ENCODE measurements at places on chromosomes 5 and 9.

- DNase-seq: no peak
These were observed 181.3 kb downstream of the DCP2 start for GRCh38 chr5:113157886-113158285.

DNA sequence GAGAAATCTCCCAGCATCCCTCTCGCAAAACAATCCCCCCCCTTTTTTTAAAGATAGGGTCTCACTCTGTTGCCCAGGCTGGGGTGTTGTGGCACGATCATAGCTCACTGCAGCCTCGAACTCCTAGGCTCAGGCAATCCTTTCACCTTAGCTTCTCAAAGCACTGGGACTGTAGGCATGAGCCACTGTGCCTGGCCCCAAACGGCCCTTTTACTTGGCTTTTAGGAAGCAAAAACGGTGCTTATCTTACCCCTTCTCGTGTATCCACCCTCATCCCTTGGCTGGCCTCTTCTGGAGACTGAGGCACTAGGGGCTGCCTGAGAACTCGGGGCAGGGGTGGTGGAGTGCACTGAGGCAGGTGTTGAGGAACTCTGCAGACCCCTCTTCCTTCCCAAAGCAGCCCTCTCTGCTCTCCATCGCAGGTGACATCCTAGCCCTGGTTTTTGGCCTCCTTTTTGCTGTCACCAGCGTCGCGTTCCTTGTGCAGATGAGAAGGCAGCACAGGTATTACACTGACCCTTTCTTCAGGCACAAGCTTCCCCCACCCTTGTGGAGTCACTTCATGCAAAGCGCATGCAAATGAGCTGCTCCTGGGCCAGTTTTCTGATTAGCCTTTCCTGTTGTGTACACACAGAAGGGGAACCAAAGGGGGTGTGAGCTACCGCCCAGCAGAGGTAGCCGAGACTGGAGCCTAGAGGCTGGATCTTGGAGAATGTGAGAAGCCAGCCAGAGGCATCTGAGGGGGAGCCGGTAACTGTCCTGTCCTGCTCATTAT is 6.8 kb downstream of the CA9 start:
- DNase-seq: no peak

- DNase-seq: no peak
These were observed 45.5 kb downstream of the DAB2IP start for GRCh38 chr9:121696930-121697329.

DNA sequence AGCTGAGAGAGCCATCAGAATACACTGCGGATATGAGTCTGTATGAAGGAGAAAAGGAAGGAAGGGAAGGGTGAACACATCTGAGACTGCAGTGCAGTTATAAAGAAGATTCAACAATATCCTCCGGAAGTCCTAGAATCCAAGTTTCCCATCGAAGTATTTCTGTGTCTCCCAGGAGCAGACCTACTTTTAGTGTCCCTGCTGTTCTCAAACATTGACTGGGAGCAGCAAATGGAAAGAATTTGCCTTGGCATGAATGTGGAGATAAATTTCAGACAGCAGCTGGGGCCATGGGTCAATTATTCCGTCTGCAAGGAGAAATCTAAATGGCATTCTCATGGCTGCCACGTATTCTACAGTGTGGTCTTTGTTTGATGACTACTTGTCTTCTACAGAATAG is 478.1 kb upstream of the SMC2 start:
- DNase-seq: no peak

GRCh38 chr5:125056671-125057485 is 310.4 kb upstream of the ZNF608 start:
- no peak for DNase-seq

DNA sequence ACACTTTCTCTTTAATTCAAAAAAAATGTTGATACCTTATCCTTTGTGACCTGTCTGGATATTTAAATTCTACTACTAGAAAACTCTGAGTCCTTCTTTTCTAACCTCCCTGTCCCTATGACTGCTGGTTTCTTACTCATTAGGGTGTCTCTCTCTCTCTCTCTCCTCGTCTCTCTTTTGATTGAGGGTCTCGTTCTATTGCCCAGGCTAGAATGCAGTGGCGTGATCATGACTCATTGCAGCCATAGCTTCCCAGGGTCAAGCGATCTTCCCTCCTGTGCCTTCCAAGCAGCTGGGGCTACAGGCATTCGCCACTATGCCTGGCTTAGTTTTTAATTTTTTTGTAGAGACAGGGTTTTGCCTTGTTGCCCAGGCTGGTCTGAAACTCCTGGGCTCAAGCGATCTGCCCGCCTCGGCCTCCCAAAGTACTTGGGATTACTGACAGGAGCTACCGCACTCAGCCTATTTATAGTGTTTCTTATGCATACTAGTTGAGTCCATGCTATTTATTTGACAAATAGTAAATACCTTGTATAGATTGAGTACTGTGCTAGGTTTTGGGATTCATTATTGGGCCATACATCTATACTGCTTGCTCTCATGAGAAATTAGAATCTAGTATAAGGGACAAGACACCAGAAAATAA is 61.9 kb downstream of the NSD1 start:
- DNase-seq: no peak

DNA sequence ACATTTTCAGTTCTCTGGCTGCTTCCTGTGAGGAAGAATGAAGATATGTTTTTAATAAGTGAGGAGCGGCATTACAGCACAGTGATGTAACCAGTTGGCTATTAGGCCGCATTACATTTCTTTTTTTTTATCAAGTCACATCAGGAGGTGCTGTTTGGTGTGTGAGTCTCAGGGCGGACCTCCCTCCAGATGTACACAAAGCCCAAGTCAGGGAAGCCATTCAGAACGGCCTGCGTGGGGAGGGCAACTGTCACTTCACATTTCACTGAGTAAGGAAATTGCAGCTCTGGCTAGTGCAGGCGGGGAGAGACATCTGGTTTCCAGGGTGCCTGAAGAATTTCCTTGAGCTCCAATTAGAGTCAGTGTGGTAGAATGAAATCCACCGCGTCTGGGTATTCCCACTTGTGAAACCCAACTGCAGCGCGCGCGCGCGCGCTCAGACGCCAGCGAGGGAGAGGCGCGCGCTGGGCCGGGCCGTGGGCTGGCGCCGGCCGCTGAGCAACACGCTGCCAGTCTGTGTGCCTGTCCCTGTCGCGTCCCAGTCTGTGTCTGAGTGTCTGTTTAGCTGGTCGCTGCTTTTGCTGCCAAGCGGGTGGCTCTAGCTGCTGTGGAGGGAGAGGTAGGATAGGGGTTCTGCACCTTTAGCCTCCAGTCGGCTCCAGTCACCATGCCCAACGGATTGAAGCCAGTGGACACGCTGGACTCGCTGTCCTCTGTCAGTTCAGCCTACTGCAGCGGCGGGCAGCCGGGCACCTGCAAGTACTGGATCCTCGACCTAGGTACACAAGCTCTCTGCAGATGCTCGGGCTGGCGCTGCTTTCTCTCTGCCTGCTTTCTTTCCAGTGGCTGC is 140.8 kb upstream of the OTULINL start:
- no peak for DNase-seq

DNA sequence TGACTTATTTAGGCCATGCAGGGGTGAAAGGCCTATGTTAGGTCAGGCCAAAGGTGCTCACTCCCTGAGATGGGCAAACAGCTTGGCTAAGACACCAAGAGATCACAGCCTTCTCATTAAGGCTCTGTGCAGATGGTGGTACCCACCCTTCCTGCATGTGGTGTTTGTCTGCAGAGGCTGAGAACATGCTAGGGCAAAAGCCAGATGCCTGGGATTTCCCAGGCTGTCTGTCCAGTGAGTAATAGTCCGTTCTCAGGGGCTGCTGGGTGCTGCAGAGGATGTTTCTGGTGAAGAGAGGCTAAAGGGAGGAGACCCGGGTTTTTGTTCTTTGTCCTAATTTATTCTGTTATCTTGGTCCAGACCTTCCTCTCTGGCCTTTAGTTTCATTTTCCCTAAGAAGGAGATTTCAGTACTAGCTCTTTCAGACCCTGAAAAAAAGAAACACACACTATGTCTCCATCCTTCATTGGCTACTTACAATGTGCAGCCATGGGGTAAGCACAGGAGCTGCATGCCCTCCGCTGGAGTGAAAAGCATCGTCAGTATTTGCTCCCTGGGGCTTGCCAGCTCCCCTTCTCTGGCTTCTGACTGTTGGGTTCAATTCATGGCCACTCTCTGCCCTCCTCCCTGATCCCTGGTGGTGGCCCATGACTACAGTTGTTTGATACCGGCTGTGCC is 23.4 kb upstream of the GLRA1 start:
- no peak for DNase-seq

GRCh38 chr5:4294878-4295277 is 699.2 kb downstream of the IRX1 start:
- DNase-seq: no peak

- no peak for DNase-seq
These were observed 162.7 kb downstream of the SYK start for GRCh38 chr9:90964101-90965020.

- DNase-seq: no peak
These were observed 803.4 kb upstream of the CDH10 start for GRCh38 chr5:25448190-25448621.

- DNase-seq: no peak
These were observed 190.3 kb downstream of the SYK start for GRCh38 chr9:90991953-90992352.

GRCh38 chr5:56449071-56449640 is 216.0 kb upstream of the ANKRD55 start:
- DNase-seq: no peak

DNA sequence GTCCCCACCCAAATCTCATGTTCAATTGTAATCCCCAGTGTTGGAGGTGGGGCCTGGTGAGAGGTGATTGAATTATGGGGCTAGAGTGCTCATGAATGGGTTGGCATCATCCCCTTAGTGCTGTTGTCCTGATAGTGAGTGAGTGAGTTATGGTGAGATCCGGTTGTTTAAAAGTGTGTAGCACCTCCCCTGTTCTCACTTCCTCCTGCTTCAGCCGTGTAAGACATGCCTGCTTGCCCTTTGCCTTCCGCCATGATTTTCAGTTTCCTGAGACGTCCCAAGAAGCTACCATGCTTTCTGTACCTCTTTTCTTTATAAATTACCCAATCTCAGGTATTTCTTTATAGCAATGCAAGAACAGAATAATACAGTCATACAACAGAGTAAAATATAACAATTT is 742 bp upstream of the LECT2 start:
- no peak for DNase-seq

DNA sequence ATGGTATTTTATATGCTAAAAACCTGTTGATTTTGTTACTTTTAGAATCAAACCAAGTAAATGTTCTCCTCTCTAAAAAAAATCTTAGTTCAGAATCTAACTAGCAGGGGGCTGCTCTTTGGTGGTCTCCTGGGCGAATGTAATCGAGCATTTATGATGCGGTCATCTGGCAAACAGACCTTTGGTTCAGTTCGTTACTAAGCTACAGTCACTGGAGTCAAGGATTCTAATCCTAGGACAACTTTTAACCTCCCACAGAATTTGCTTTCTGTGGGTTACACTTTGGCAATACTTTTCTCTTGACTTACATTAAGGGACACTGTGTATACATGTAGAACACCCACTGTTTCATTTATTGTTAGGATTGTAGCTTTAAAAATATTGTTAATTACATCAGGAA is 26.3 kb upstream of the FREM1 start:
- DNase-seq: no peak

DNA sequence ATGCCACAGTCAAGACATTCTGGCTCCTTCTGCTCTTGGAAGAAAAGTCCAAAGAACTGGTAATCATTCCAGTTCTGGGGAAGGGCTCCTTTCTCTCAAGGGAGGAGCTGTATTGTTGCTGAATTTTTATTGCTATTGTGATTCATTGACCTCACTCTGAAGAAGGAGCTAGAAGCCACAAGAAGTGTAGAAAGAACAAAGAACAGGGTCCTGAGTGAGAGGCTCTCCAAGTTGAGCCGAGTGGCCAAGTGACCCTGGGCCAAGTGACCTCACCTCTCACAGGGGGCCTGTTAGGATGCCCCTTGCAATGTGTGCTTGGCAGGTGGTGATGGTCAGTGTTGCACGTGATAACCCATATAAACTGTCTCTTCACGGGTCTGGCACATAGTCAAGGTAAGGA is 173.3 kb downstream of the FGF18 start:
- no peak for DNase-seq

- no peak for DNase-seq
These were observed 42.2 kb upstream of the LCP2 start for GRCh38 chr5:170339780-170340167.

DNA sequence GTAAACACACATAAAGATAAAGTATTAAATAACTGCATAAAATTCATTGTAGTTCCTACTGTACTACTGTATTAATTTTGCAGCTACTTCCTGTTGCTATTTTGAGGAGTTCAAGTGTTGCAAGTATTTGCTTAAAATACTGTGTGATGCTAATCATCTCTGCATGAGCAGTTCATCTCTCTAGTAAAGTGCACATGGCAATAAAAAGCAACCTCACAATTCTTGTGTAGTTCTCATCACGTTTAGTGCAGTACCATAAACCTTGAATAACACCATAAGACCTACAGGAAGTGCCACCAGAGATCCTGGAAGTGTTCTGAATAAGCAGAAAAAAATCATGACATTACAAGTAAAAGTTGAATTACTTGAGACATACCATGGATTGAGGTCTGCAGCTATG is 34.6 kb downstream of the CPLANE1 start:
- DNase-seq: peak; percentile 5

- no peak for DNase-seq
These were observed 136.1 kb downstream of the GAPVD1 start for GRCh38 chr9:125397736-125398135.

GRCh38 chr5:36147681-36148080 is 4.0 kb downstream of the LMBRD2 start:
- DNase-seq: no peak

DNA sequence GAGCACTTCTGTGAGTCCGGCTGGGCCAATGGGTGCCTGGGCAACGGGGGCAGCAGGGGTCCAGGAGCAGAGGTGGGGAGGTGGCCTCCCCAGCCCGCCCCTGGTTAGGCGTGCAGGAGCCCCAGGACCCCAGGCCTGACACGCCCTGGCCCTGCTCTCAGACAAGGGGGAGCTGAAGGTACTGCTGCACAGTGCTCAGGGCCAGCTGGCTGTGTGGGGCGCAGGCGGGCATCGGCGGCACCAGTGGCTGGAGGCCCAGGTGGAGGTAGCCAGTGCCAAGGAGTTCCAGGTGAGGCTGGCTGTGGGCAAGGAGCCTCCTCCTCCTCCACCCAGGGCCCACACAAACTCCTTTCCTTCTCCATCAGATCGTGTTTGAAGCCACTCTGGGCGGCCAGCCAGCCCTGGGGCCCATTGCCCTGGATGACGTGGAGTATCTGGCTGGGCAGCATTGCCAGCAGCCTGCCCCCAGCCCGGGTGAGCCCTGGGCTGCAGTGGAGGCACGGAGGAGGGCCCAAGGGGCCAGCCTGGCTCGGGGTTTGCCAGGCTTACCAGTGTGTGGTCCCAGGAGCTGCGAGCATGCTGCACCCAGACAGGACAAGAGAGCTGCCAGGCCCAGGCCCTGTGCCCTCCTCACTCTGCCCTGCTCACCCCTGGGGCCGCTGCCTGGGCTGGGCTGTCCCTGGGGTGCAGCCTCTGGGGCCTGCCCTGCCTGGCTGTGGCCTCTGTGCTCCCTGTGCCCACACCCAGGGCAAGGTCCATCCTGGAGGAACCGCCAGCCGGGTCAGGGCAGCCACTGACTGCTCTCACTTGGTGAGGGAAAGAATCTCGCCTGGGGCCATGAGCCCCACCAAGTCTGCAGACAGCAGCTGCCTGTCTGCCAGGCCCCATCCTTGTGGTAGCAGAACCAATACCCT is 7.0 kb downstream of the MAMDC4 start:
- no peak for DNase-seq

- DNase-seq: no peak
These were observed 715 bp upstream of the RPS6 start for GRCh38 chr9:19380826-19381075.
